ENCODE measurements at places on chromosomes 13 and 19.
A peak's percentile ranks its signal among the peaks of the same experiment; 100 is the strongest.

GRCh38 chr19:29404951-29405727 lies 120.7 kb upstream of the VSTM2B start:
- no peak for DNase-seq

GRCh38 chr19:18126097-18126496 lies 26.9 kb upstream of the PIK3R2 start:
- no peak for DNase-seq

GRCh38 chr13:106681536-106681935 lies 113.6 kb upstream of the ARGLU1 start:
- no peak for DNase-seq

- peak; percentile 35 for DNase-seq
Observed at GRCh38 chr13:27053210-27053884, 118.3 kb downstream of the USP12 start.

GRCh38 chr19:54424660-54425381 lies 9.6 kb downstream of the TTYH1 start:
- no peak for DNase-seq

DNA sequence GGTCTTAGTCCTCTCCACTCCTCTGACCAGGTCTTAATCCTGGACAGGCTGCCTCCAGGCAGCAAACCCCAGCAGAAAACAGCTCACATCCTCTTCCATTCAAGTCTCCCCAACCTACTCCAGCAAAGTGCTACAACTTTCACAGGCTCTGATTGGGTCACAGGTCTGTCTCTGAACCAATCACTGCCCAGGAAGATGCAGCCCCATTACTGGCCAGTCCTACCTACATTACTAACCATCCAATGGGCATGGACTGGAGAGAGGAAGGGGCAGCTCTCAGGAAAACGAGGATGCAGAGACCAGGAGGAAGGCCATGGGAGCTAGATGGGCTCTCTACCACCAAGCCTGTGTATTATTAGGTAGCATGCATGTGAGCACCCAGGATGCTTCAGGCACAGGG lies 12.2 kb downstream of the MED26 start:
- DNase-seq = no peak

- DNase-seq = peak; percentile 27
Observed at GRCh38 chr13:45086484-45086883, 33.8 kb upstream of the GTF2F2 start.

GRCh38 chr13:91133941-91134802 lies 213.3 kb upstream of the MIR17HG start:
- peak; percentile 74 for DNase-seq

- no peak for DNase-seq
Observed at GRCh38 chr19:32201636-32202051, 143.8 kb upstream of the ZNF507 start.

DNA sequence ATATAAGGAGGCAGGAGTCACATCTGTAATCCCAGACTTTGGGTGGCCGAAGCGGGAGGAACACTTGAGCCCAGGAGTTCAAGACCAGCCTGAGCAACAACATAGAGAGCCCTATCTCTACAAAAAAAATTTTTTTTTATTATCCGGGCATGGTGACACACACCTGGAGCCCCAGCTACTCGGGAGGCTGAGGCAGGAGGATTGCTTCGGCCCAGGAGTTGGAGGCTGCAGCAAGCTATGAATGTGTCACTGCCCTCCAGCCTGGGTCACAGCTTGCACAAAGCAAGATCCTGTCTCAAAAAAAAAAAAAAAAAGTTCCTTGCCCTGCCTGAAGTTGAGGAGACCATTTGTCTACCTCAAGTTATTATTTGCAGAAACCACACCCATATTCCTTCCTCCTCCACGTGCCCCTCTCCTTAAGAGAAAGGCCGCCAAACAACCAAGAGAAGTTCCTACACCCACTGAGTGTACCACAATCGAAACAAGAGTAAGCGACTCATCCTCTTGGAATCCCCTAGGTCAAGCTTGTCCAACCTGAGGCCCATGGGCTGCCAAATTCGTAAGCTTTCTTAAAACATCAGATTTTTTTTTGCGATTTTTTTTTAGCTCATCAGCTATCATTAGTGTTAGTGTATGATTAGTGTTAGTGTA lies 2.2 kb downstream of the ABCC4 start:
- DNase-seq = peak; percentile 90

DNA sequence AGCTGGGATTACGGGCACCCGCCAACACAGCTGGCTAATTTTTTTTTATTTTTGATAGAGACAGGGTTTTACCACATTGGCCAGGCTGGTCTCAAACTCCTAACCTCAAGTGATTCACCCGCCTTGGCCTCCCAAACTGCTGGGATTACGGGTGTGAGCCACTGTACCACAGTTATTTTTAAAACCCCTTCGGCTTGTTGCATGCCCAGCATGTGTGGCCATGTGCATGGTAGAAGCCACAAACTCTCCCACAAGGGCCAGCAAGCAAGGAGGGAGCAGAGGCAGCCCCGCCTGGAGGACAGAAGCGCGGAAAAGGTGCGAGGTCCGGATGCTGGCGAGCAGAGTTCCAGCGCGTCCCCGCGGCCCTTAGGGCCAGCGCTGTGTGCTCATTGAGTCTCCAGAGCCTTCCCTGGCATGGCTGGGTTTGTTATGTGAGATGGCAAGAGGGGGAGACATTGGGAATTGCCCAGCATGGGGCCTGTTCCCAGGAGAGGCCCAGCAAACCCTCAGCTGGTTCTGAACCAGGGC lies 12.9 kb downstream of the THOP1 start:
- DNase-seq = no peak

DNA sequence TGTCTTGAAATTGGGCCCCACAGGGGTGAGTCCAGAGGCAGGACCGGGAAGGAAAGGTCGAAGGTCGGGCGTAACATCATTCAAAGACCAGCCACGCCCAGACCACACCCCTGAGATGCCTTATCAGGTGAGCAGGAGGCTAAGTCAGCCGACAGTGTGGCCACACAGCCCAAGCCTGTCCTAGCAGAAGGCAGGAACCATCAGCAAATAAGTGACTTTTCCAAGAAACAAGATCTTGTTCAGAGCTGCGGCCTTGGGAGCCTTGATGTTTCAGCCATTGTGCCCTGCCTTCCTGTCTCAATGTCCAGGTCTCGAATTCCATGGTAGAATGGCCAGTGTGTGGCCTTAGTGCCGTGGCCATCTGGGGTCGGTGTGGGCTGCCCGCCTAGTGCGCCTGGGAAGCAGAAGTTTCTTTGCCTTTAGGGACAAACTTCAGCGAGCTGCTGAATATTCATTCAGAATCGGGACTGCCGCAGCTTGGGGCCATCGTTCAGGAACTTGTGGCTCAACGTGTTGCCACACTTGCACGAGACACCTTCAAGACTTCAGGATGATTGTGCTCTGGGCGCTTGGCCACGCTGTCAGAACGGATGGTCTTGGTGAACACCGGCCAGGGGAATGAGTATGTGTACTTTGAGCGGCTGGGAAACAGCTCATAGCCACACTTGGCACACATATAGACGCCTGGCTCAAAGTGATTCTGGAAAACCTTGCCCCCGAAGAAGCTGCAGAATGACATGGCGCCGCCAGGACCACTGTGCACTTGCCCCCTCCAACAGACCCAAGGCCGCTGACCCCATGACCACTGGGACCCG lies 6.1 kb upstream of the IFNL4 start:
- no peak for DNase-seq

DNA sequence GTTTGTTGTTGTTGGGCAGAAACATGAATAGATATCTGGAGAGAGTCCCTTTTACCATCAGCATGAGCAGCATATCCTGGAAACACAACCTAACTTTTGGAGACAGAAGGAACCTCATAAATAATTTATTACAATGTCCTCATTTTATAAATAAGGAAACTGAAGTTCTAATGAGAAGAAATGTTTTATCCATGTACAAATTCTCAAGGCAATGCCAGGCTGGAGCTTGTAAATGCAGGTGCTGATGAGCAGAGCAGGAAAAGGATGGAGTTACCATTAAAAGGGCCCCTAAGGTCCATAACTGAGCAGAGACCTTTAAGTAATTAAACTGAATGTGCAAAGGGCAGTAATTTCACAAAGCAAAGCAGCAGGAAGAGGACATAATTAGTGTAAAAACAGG lies 17.3 kb downstream of the LCP1 start:
- no peak for DNase-seq

- peak; percentile 54 for DNase-seq
Observed at GRCh38 chr19:29964171-29964570, 22.1 kb downstream of the URI1 start.

GRCh38 chr13:21058361-21058760 lies 3.0 kb downstream of the LATS2 start:
- peak; percentile 67 for DNase-seq

GRCh38 chr13:114088863-114089262 lies 43.6 kb downstream of the RASA3 start:
- DNase-seq = no peak

- DNase-seq = peak; percentile 51
Observed at GRCh38 chr13:39787086-39787487, 131.6 kb downstream of the COG6 start.

DNA sequence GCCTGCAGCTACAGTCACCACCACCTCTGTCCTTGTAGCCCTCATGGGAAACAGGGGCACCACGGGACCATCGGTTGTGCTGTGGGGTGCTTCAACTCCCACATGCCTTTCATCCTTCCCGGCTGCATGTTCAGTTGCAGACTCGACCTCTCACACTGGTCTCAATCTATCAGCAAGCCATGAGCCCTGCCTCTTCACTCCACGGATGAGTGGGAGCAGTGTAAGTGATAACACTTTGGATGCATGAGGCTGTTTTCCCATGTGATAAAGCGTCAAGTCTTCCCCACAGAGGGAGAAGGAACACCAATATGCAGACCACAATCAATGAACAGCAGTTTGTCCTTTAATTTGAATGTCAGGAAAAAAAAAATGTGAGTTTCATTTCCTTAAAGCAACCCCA lies 12.2 kb downstream of the SERP2 start:
- no peak for DNase-seq

- no peak for DNase-seq
Observed at GRCh38 chr19:1247748-1248138, 640 bp upstream of the MIDN start.

GRCh38 chr13:114111577-114111976 lies 20.8 kb downstream of the RASA3 start:
- DNase-seq = peak; percentile 79

GRCh38 chr19:2850256-2850925 lies 9.1 kb downstream of the ZNF555 start:
- no peak for DNase-seq

DNA sequence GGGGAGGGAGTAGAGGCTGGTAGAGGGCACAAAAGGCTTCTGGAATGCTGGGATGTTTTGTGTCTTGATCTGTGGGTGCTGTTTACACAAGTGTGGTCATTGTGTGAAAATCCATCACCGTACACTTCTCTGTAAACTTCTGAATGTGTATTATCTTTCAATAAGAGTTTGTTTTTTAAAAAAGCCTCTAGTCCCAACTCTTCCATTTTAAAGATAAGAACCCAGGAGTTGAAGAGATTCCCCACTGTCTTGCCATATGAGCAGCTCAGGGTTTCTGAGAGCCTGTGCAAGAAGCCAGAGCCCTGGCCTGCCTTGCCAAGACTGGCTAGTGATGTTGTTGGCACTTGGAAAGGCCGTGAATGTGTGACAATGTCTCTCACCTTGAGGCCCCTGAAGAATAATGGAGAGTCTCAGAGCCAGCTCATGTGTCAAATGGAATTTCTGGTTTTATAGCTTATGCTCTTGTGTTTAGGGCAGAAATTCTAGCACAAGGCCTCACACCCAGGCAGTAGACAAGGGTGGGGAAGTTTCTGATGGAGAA lies 57.5 kb upstream of the NPAS1 start:
- DNase-seq = no peak

DNA sequence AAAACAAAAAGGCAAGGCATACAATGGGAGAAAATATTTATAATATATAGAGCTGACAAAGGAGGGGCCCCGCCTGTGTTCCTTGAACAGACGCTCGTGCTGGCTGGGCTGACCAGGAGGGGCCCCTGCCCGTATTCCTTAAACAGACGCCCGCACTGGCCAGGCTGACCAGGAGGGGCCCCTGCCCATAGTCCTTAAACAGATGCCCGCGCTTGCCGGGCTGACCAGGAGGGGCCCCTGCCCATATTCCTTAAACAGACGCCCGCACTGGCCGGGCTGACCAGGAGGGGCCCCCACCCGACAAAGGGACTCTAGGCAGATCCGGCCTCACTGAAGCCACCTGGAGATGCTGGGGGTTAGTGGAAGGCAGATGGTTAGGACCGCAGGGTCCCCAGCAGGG lies 9.3 kb downstream of the ADPRHL1 start:
- no peak for DNase-seq

- peak; percentile 47 for DNase-seq
Observed at GRCh38 chr13:97276862-97277269, 54.7 kb downstream of the MBNL2 start.
